HepG2 (cell line): ENCODE measurements at places on chromosomes 11 and 22. TPM values are rescaled to one million over a fixed set of nuclear protein-coding genes. Genes with fewer than 3 reads are reported as not detected.

The LRFN4 gene
- polyA plus RNA-seq = 1.3 and 2.4 TPM in 2 replicates

The FRMD8 gene
- 5.8 and 9.4 TPM in 2 replicates for polyA plus RNA-seq

The MMP11 gene
- polyA plus RNA-seq = 28.6 and 88.6 TPM in 2 replicates

The UBQLN3 gene
- polyA plus RNA-seq = 0.08 TPM in 1 of 2 replicates, not detected in the other

The ACR gene
- polyA plus RNA-seq = 0.15 and 0.29 TPM in 2 replicates

The MYO7A gene
- polyA plus RNA-seq = 8.1 and 10.0 TPM in 2 replicates

The GPR83 gene
- polyA plus RNA-seq = 0.11 and 0.26 TPM in 2 replicates

The C11orf91 gene
- polyA plus RNA-seq = not detected in 2 replicates

The CRYBA4 gene
- polyA plus RNA-seq = not detected in 2 replicates

The TRIM29 gene
- polyA plus RNA-seq = 0.86 and 1.2 TPM in 2 replicates
